ENCODE measurements at places on chromosomes 5 and 9. TPM values are rescaled to one million over a fixed set of nuclear protein-coding genes. Genes with fewer than 3 reads are reported as not detected.

Gene HSPB3
- total RNA-seq: 210 TPM

Gene ENTPD8
- not detected for total RNA-seq

Gene DMRTA1
- 0.38 TPM for total RNA-seq

Gene OSMR
- 19.9 TPM for total RNA-seq

Gene STING1
- 85.3 TPM for total RNA-seq

Gene CAMK4
- 0.48 TPM for total RNA-seq

Gene PCDHGA6
- total RNA-seq: 11.5 TPM

Gene ERBIN
- total RNA-seq: 55.8 TPM

Gene FOXD4L5
- 0.11 TPM for total RNA-seq

Gene SPATA31A5
- total RNA-seq: not detected

Gene SLC1A3
- 53.0 TPM for total RNA-seq

Gene PTPRD
- 13.0 TPM for total RNA-seq

Gene MBLAC2
- total RNA-seq: 2.9 TPM

Gene FST
- 1.9 TPM for total RNA-seq

Gene PIP5KL1
- 0.57 TPM for total RNA-seq

Gene SEMA4D
- 21.4 TPM for total RNA-seq

Gene PLPP7
- 78.7 TPM for total RNA-seq

Gene SLC46A2
- total RNA-seq: 0.16 TPM

Gene LHX3
- total RNA-seq: not detected

Gene EGFLAM
- 6.3 TPM for total RNA-seq

Gene ADAMTSL2
- total RNA-seq: 9.6 TPM

Gene S1PR3
- total RNA-seq: 9.9 TPM

Gene IRX2
- total RNA-seq: 3.2 TPM

Gene IRF1
- total RNA-seq: 19.9 TPM

Gene ALDOB
- total RNA-seq: 0.13 TPM

Gene PLAC8L1
- not detected for total RNA-seq

Gene PCDHB16
- 2.2 TPM for total RNA-seq

Gene PROB1
- total RNA-seq: 34.7 TPM

Gene MYOZ3
- 10.0 TPM for total RNA-seq

Gene LECT2
- not detected for total RNA-seq

Gene TAF11L3
- total RNA-seq: not detected

Gene UHRF2
- 14.3 TPM for total RNA-seq

Gene IFNA13
- total RNA-seq: not detected

Gene PPP2R2B
- 7.9 TPM for total RNA-seq

Gene LRSAM1
- 24.4 TPM for total RNA-seq

Gene PCDHGC5
- 6.1 TPM for total RNA-seq

Gene SPINK7
- total RNA-seq: not detected

Gene INSL6
- total RNA-seq: not detected

Gene NEURL1B
- 19.7 TPM for total RNA-seq

Gene SMIM33
- total RNA-seq: not detected

Gene HNRNPH1
- total RNA-seq: 222 TPM

Gene TMC1
- total RNA-seq: 0.27 TPM

Gene FBXL7
- total RNA-seq: 26.2 TPM

Gene TEX10
- total RNA-seq: 7.6 TPM

Gene PCA3
- not detected for total RNA-seq

Gene MLANA
- total RNA-seq: not detected

Gene SNCAIP
- total RNA-seq: 1.3 TPM

Gene OTULINL
- total RNA-seq: 1.8 TPM

Data from cardiac septum (tissue), 1 donor.